ENCODE measurements at places on chromosomes 3 and 15.

- no peak for DNase-seq
Measured at GRCh38 chr3:15164340-15164739, 41.7 kb upstream of the CAPN7 start.

DNA sequence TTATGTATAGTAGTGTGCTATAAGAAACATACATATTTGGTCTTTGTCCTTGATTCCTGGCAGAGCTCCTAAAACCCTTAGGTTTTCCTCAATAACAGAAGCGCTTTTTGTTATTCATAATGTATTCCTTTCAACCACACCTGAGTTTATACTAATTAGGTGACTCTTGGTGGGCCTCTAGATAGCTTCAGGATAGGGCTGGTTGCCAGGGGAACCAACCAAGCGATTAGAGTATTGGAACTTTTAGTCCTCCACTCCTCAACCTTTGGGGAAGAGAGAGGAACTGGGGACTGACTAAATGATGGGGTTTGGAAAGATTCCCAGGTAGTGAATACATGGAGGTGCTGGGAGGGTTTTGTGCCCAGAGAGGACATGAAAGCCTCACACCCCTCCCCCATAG lies 24.6 kb downstream of the TMCC1 start:
- no peak for DNase-seq

DNA sequence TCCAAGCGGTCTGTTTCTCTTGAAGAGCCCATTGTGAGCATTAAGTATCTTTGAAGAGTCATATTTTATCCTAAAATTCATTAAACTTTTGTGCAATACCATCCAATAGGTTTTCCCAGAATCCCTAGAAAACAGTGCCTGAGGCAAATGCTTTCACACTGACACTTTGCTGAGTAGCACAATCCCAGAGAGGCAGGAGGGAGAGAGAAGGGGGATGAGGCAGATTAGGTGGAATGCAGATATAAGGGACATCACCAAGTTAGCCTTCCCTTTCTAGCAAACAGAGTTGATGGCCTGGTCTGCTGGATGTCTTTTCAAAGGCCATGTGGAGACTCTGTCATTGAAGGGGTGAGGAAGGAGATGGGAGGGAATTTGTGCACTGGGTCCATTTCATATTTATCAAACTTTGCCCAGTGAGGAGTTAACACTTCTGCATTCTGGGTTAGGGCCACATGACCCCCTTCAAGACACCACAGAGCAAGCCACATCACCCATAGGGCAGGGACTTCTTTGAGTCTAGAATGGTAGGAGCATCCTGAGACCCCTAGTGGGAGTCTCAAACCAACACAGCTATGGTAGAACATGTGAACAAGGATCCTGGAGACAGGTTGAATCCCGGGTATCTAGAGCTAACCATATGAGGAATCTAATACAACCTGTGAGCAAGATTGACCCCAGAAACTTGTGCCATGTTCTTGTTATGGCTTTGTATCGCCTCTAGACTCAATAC lies 32.0 kb upstream of the SEMA6D start:
- DNase-seq = no peak

DNA sequence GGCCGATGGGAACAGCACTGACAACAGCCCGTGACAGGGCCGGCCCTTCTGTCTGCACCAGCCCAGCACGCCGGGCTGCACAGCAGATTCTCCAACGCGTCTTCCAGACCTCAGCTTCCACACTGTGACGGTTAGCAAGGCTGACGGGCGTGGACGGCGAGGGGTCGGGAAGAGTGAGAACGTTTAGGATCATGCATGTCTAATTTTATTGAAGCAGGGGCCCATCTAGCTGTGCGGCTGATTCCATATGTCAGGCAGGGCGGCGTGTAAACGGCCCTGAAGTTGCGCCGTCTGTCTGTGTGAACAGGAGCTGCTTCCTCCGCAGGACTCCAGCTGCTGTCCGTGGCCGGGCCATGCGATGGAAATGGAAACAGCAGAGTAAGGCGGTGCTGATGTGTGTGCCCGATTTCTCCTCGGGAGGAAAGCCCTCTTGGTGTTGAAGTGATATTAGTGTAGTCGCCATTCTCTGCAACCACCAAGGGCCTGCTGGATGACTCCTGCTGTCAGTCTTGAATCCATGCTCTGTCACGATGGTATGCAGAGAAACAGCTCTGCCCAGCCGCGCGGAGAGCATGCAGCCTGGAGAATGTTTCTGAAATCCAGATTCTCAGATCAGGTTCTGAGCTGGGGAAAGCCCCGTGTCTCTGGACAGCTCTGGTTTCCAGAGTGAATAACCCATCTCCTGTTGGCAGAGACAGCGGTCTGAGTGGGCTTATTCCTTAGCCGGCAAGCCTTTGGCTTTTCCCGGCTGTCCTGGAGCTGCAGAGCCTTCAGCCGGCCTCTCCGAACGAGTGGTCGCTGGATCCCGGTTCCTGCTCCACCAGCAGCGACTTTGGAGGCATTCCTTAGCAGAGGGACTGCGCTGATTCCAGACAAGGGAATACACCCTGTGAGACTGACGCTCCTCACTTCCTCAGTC lies 158.1 kb upstream of the UBE3A start:
- DNase-seq = no peak

DNA sequence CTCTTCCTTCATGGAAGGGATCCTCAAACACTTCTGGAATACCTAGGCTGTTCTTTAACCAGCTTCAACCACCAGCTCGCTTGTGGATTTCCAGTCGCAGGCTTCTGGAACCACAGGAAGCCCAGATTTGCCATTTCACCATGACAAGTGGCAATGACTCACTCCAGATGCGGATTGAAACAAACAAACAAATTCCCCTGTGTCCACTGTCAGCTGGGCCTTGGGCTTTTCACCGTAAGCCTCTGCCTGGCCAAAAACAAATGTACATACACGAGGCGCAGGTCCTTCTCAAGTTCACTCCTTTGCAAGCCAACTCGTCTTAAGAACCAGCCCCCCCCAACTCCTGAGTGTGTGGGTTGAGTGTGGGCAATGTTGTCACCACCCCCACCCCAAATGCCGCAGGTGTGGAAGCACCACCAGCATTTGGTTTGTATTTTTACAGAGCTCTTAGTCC lies 8.8 kb downstream of the BCL6 start:
- no peak for DNase-seq

DNA sequence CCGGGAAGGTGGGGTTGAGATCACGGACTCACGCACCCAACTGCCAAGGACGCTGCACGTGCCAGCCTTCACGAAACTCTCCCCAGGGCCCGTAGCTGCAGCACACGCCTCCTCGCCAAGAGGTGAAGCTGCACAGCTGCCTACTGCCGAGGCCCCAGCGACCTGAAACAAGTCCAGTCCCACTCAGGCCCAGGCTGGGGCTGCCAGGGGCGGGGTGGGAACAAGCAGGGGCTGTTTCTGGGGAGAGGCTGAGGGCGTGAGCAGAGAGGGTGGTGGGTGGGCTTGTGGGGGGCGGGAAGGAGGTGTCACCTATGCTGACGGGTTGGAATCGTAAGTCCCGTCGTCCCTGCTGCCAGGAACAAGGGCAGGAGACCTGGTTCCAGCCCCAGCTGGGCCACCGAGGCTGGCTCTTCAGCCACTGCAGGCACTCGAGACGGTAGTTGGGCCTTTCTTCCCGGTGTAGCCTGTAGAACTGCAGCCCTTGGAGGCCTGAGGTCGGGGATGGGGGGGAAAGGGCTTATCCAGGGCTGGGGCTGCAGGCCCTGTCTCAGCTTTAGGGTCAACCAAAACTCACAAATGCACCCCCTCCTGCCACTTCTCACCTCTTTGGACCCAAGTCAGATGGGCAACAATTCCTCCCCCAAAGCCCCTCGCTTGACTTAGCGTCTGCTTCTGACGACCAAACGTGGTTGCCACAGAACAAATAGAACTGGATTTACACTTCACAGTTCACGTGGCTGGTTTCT lies 44.4 kb downstream of the MUC20 start:
- no peak for DNase-seq

DNA sequence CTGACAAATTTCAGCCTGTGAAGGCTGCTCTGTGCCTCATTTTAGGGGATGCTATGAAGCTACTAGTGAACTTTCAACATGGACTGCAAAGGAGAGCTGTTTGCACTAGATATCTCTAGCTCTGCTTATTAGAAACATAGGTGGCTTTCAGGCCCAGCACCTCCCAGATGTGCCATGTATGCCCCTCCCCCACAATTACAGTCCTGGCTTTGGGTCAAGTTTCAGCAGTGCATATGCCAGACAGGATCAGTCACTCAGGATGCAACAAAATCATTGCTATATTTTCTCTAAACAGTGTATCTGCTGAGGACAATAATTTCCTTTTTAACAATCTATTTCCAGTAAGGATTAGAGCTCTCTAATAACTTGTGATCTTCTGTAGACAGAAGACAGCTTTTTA lies 178.8 kb upstream of the STAC start:
- DNase-seq = no peak

DNA sequence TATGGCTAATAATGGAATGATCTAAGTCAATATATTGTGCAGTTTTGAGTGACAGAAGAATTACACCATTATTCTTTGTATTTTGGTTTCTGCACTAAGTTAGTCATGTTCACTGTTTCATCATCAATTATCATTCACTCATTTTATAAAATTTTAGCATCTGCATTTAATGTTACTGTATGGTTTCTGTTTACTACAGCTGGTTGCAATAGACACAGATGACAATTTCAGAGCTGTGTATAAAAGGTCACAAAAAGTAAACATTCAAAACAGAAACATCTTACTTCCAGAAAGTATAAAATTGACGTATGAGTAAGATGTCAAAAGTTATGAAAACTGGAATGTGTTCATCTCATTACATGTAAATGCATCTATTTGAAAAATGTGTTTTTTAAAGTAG lies 111.1 kb upstream of the GBE1 start:
- no peak for DNase-seq

DNA sequence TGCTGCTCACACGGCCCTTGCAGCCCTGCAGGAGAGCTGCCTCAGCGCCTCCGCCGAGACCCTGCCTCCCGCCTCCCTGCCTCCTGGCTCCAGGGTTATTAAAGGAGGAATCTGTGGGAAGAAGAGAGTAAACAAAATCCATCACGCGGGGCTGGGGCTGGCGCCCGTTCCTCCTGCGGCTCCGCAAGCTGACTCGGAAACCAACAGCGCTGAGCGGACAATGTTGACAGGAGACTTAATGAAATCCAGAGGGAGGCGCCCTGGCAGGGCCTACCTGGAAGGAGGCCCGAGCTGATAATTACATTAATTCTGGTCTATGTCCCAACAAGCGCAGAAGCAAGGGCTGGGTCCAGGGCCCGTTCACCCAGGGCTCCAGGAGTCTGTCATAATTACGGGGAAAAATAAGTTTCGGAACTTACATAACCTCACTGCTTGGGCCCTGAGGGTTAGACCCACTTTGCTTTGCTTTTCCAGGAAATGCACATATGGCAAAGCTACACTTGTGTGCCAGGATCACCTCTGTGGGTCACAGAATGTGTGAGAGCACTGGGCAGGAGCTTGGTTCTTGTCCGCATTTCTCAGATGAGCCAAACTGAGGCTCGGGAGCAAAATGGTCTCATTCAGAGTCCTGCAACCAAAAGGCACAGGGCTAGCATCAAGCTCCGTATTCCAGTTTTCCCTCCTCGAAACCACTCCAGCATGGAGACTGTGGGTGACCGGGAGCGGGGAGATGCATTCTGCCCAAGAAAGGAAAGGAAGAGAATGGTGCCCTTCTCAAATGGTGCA lies 43.8 kb upstream of the SLC6A6 start:
- no peak for DNase-seq

DNA sequence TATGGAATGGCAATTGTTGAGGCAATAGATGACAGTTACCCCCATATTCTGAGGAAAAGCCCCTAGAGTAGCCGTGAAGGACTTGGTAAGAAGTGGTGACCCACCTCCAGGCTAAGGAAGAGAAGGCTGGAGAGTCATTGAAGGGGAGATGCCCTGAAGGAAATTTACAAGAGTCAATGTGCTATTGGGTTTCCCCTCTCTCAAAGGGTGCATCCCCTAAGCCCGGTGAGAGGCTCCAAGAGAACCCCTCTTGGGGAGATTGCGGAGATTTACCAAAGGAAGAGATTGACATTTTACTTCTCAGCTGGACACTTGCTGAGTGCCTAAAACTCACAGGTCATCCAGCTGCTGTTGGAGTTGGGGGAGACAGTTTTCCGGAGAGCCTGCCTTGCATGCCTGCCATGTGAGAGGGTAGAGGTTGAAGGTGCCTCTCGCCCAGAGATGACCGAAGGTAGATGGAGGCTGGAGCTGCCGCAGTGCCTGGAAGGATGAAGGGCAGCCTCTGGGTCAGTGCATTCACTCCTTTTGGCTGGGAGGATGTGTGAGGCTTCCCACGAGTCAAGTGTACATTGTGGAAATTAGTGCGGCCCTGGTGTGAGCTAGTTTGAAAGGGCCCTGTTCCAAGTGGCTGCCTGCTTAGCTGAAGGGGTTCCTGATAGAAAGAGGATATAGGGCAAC lies 30.7 kb downstream of the MESD start:
- DNase-seq = no peak

DNA sequence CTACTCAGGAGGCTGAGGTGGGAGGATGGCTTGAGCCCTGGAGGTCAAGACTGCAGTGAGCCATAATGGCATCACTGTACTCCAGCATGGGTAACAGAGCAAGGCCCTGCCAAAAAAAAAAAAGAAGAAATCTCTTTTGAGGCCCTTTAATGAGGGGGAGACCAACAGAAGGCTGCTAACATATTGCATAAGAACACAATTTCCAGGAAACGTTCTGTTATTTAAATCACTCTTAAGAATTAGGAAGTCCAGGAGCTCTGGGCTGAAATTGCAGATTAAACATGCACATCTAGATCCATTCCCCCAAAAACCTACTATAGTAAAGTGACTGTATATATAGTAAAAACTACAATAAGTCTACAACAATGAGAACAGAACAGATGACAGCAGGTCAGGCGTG lies 16.1 kb upstream of the BLM start:
- no peak for DNase-seq

DNA sequence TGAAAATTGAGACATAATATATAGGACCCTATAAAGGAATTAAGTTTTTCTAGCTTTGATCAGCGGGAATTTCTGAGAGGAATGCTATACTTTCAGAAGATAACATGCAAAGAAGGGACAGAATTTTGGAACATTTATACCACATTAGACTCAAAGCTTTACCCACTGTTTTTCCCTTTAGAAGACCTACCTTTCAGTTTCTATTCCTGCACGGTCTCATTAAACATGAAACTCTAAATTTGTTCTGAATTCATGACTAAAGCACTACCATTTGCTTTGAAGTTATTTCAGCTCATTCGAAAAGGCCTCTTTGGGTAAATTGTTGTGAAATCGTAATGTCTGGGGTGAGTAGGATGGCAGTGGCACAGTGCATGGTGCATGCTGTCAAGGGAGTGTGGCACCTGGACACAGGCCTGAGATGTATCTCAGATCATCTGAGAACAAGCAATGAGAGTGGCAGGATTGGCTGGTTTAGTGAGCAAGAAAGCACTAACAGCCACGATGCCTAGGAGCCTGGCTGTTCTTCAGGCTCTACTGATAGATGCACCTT lies 42.5 kb downstream of the CHCHD4 start:
- no peak for DNase-seq

DNA sequence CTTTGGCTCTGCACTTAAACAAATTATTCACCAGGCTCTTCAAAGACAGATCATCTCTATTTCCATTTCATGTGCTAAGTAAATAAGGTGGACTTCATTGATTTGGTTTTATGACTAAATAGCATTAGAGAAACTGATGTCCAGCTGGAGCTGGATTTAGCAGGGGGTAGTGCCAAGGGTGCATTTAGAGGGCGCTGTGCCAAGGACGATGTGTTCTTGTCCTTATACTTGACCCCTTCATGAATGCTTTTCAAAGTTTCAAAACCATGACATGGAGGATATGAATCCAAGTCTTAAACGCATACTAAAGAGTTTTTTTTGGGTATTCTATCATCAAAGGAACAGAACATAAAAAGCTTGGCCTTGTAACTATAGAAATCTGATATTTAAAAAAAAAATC lies 233.2 kb downstream of the RYR3 start:
- no peak for DNase-seq

- DNase-seq = no peak
Measured at GRCh38 chr3:190709351-190709773, 153.1 kb downstream of the GMNC start.

Measured in activated CD4-positive, CD25-positive, alpha-beta regulatory T cell treated with anti-CD3 and anti-CD28 coated beads, Interleukin-2, amount 50 U/mL, for 16 hours (primary cell).